IMR-90 (cell line): ENCODE measurements at places on chromosomes 3 and 15. TPM values are rescaled to one million over a fixed set of nuclear protein-coding genes. Genes with fewer than 3 reads are reported as not detected.

DNA sequence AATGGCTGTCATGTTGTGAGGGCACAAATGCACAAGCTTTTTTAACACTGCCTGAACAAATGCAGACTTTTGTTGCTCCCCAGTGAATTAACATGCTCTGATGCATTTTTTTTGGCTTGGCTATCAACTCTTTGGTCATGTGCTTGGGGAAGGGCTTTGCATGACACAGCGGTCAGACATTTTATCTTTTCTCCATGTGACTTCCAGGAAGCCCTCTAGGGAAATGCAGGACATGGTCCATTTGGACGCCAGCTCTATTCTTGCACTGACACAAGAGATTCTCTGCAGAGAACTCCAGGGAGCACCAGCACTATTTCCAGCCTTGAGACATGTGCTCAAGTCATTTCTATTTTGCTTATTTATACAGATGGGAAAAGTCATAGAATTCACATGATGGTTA is 46.2 kb downstream of the NEK11 start:
- no peak overlapping the region for H3K27ac ChIP-seq
- H3K27me3 ChIP-seq = no peaks in the 10 kb centered on the region
- H3K4me3 ChIP-seq = no peak overlapping the region
- H3K36me3 ChIP-seq = no peaks in the 10 kb centered on the region

- H3K27ac ChIP-seq = no peak overlapping the region
- DNase-seq = no peak
- no peak overlapping the region for H3K4me3 ChIP-seq
- no peaks in the 10 kb centered on the region for H3K27me3 ChIP-seq
- 0 out of 2 replicates have a peak, but pooled peaks cover 2% of the 10 kb centered on the region for H3K4me1 ChIP-seq
- no peaks in the 10 kb centered on the region for H3K36me3 ChIP-seq
These were observed 73.5 kb upstream of the MBNL1 start for GRCh38 chr3:152195206-152195605.

DNA sequence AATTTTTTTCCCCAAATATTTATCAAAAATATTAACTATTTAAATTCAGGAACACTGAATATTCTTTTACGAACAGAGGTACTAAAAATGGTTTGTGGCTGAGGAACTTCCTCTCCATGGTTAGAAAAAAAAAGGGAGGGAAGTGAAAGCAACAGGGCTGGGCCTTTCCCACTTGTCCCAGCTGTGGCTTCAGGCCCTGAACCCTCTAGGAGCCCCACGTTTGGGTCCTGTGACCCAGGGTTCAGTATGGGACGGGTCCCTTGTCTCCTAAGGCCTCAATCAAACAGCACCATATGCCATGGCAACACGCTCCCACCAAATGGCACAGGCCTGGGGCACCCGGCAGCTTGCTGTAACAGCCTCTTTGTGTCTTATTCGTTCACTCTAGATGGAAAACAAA is 32.4 kb downstream of the POC1A start:
- DNase-seq = no peak
- H3K36me3 ChIP-seq = 0 out of 2 replicates have a peak, but pooled peaks cover 1% of the 10 kb centered on the region
- H3K27me3 ChIP-seq = no peaks in the 10 kb centered on the region
- no peak overlapping the region for H3K27ac ChIP-seq
- H3K4me1 ChIP-seq = no peaks in the 10 kb centered on the region; the same call in 1 of the 2 replicates
- H3K4me3 ChIP-seq = no peak overlapping the region

- H3K4me3 ChIP-seq = no peak overlapping the region
- DNase-seq = no peak
- H3K27me3 ChIP-seq = no peaks in the 10 kb centered on the region
- no peak overlapping the region for H3K27ac ChIP-seq
These were observed 9.6 kb downstream of the MAN2A2 start for GRCh38 chr15:90912770-90913075.

DNA sequence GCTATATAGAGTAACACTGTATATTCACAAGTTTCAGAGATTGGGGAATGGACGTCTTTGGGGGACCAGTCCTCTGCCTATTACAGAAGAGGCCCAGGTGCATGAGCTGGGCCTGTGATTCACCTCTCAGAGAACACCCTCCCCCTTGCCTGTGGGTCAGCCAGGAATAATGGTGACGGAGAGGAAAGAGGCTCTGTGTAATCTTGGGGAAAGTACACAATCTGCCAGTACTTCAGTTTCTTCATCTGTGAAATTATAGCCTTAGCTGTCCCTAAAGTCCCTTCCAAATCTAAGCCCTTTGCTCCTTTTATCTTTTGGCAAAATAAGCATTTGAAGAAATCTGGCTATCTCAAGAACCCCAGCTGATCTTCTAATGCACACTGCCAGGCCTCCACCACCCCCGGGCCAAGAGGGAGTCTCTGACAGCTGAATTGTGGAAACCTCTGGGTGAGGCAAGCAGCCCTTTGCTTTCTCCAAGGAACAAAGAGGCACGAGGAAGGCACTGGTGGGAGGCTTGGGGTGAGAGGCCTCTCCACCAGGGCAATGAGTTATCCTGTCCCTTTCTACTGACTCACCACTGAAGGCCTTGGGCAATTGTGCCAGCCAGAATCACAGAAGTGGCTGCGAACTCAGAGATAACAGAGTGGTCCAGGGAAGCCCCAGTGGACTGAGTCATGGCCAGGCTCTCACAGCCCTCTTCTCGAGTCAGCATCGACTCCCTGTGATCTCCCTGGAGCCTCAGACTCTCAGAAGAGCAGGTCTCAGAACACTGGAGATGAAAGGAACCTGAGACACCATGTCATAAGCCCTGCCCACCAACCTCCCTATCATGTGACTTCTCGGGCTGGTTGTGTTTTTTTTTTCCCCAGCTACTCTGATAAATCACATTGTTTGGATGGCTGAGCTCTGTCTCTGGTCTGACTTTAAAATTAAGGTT is 31.8 kb downstream of the CCNL1 start:
- H3K4me3 ChIP-seq = no peak overlapping the region
- peaks cover 33% of the 10 kb centered on the region for H3K4me1 ChIP-seq
- DNase-seq = peak; percentile 89
- H3K27ac ChIP-seq = peak overlapping the region; percentile 9; the same call in 1 of the 2 replicates

The ACP3 gene
- polyA plus RNA-seq = 0.36 and 0.53 TPM in 2 replicates

DNA sequence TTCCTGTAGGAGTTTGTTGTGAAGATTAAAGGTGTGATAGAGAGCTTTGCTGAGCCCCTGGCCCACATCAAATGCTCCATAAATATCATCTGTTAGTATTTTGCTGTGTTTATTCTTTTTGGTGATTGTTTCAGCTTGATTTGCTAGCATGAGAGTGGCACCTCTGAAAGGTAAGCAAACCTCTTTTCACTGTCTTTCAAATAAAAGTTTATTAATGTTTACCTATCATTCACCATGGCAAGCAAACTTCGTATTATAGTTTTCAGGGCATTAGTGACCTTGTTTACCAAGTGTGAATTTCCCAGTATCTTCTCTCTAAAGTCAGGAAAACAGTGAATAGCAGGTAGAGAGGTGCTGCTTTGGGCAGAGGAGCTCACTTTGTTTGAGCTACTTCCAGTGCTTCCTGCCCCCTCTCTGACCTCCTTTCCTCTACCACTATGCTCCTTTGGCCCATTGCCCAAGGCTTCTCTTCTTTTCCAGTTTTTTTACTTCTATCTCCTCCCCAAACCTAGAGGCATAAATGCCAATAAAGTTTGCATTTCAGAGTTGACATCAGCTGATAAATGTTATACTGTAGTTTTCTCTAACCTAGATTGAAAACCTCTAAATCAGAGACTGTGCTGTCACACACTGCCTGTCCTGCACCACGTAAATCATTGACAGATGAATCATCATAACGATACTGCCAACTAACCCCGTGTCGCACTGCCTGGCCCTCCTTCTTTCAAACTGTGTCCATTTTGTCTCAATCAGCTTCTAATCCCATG is 569.0 kb downstream of the TUSC7 start:
- H3K27me3 ChIP-seq = no peaks in the 10 kb centered on the region
- DNase-seq = peak; percentile 33
- H3K36me3 ChIP-seq = no peaks in the 10 kb centered on the region
- no peak overlapping the region for H3K4me3 ChIP-seq
- H3K4me1 ChIP-seq = no peaks in the 10 kb centered on the region
- H3K27ac ChIP-seq = no peak overlapping the region

The ANP32A gene
- 49.2 and 62.4 TPM in 2 replicates for polyA plus RNA-seq

The RLBP1 gene
- not detected in 2 replicates for polyA plus RNA-seq

GRCh38 chr15:51098331-51098619 is 3.6 kb upstream of the TNFAIP8L3 start:
- no peak for DNase-seq
- no peak overlapping the region for H3K27ac ChIP-seq
- H3K27me3 ChIP-seq = peaks cover 48% of the 10 kb centered on the region
- peaks cover 2% of the 10 kb centered on the region for H3K4me1 ChIP-seq
- H3K36me3 ChIP-seq = no peaks in the 10 kb centered on the region
- H3K4me3 ChIP-seq = no peak overlapping the region

The SUCNR1 gene
- not detected in 2 replicates for polyA plus RNA-seq

- H3K4me3 ChIP-seq = no peak overlapping the region
- no peaks in the 10 kb centered on the region for H3K4me1 ChIP-seq
- H3K27ac ChIP-seq = no peak overlapping the region
- H3K36me3 ChIP-seq = no peaks in the 10 kb centered on the region
- no peak for DNase-seq
These were observed 209.9 kb upstream of the CNTN3 start for GRCh38 chr3:74824366-74824765.

The DPPA2 gene
- polyA plus RNA-seq = not detected in 2 replicates

- no peak overlapping the region for H3K27ac ChIP-seq
- no peak overlapping the region for H3K4me3 ChIP-seq
- no peaks in the 10 kb centered on the region for H3K36me3 ChIP-seq
- H3K4me1 ChIP-seq = peaks cover 21% of the 10 kb centered on the region
- no peaks in the 10 kb centered on the region for H3K27me3 ChIP-seq
These were observed 8.9 kb upstream of the CSPG4 start for GRCh38 chr15:75721480-75721922.

The CCR4 gene
- polyA plus RNA-seq = not detected in 2 replicates

DNA sequence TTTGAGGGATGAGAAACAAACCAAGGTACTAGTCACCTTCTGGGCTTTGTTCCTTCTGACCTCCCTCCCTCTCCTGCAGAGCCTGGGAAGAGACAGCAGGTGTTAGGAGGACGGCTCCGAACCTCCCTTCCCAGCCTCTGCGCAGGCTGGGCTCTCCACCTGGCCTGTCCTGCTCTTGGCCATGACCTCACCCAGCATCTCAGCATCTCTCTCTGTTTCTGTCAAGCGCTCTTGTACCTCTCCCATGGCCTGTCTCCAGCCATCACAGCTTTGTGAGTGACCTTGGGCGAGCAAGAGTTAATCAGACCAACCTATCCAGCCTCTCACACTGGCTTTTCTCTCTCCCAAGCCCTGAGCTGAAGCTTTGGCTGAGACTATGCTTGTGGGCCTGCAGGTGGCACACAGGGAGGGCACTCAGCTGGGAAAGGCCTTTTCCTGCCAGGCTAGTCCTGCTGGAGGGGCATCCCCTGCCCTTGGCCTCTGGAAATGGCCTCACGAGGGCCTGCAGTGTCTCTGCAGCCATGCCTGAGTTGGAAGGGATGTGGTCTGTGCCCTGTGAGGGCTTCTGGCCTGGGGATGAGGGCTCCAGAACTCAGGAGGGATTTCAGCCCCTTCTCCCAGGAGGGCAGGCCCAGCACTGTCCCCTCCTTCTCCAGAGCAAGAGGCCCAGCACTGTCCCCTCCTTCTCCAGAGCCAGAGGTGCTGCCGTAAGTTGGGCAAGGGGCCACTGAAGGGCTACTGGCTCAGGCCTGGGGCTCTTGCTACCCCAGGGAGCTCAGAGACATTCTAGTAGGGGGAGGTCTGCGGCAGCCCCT is 2.1 kb downstream of the CHST13 start:
- H3K27me3 ChIP-seq = peaks cover 40% of the 10 kb centered on the region
- H3K4me3 ChIP-seq = no peak overlapping the region
- no peak for DNase-seq

The LIPC gene
- 0.07 and 0.14 TPM in 2 replicates for polyA plus RNA-seq

DNA sequence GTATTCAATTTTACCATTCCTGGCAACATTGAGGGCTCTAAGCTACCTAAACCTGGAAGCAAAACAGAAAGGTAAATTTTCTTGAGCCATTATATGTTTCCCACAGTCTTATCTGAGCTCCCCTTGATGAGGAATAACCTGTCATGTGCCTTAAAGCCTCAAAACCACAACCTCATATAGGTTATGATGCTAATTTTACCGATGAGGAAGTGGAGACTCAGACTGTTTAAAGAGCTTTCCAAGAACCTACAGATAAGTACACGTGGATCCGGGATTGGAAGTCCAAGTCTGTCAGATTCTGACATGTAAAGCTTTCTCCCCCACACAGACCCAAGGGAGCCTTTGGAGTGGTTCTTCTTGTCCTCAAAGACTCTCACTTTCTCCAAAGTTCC is 140.5 kb downstream of the SEMA6D start:
- H3K27ac ChIP-seq = no peak overlapping the region
- peaks cover 3% of the 10 kb centered on the region; the same call in 1 of the 2 replicates for H3K27me3 ChIP-seq
- H3K4me1 ChIP-seq = no peaks in the 10 kb centered on the region
- H3K4me3 ChIP-seq = no peak overlapping the region
- no peak for DNase-seq
- no peaks in the 10 kb centered on the region for H3K36me3 ChIP-seq

The FES gene
- 10.5 and 12.5 TPM in 2 replicates for polyA plus RNA-seq

DNA sequence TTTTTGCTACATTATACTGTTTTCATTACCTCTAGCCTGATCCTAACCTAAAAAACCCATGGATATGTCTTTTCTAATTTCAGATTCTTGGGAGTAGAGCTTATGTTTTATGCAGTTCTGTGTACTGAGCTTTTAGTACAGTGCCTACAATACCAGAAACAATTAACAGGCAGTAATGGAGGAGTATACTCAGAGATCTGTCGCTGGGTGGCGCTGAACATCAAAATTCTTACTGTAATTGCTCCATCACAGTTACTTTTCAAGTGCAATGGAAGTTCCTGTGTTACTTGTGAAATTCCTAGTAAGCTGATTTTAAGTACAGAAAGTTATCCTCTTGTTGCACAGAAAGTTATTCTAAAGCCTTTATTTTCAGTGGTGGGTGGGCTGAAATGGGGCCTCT is 66.9 kb downstream of the RNF13 start:
- no peaks in the 10 kb centered on the region for H3K4me1 ChIP-seq
- H3K36me3 ChIP-seq = no peaks in the 10 kb centered on the region
- DNase-seq = peak; percentile 68
- H3K4me3 ChIP-seq = no peak overlapping the region
- H3K27me3 ChIP-seq = no peaks in the 10 kb centered on the region

- no peaks in the 10 kb centered on the region for H3K27me3 ChIP-seq
- no peak for DNase-seq
- H3K4me1 ChIP-seq = no peaks in the 10 kb centered on the region
- H3K36me3 ChIP-seq = no peaks in the 10 kb centered on the region
- H3K4me3 ChIP-seq = no peak overlapping the region
- no peak overlapping the region for H3K27ac ChIP-seq
These were observed 465.2 kb downstream of the IL5RA start for GRCh38 chr3:2645001-2645400.

The RARRES1 gene
- 2.6 and 3.0 TPM in 2 replicates for polyA plus RNA-seq

GRCh38 chr15:99722406-99722805 is 10.8 kb downstream of the LYSMD4 start:
- H3K27me3 ChIP-seq = no peaks in the 10 kb centered on the region
- no peaks in the 10 kb centered on the region; the same call in none of the 2 replicates for H3K4me1 ChIP-seq
- H3K4me3 ChIP-seq = no peak overlapping the region
- no peak for DNase-seq
- no peak overlapping the region for H3K27ac ChIP-seq

GRCh38 chr3:15646851-15647511 is 45.4 kb downstream of the BTD start:
- peak overlapping the region; percentile 18; the same call in 1 of the 2 replicates for H3K4me3 ChIP-seq
- peak overlapping the region; percentile 89 for H3K27ac ChIP-seq
- H3K27me3 ChIP-seq = no peaks in the 10 kb centered on the region
- peaks cover 22% of the 10 kb centered on the region for H3K4me1 ChIP-seq

- peaks cover 17% of the 10 kb centered on the region for H3K4me1 ChIP-seq
- peaks cover 28% of the 10 kb centered on the region for H3K36me3 ChIP-seq
- H3K4me3 ChIP-seq = no peak overlapping the region
These were observed 37.8 kb downstream of the LMCD1 start for GRCh38 chr3:8539419-8539818.

The WDR93 gene
- polyA plus RNA-seq = not detected in 2 replicates

- DNase-seq = no peak
- no peaks in the 10 kb centered on the region for H3K4me1 ChIP-seq
- H3K27ac ChIP-seq = no peak overlapping the region
- H3K4me3 ChIP-seq = no peak overlapping the region
These were observed 33.6 kb upstream of the FEZF2 start for GRCh38 chr3:62406945-62407344.
